ENCODE measurements at places on chromosomes 2 and 18.
A peak's percentile ranks its signal among the peaks of the same experiment; 100 is the strongest.

- H3K4me1 ChIP-seq: no peaks in the 10 kb centered on the region
- H3K27me3 ChIP-seq: no peaks in the 10 kb centered on the region
- no peak overlapping the region for H3K27ac ChIP-seq
- H3K36me3 ChIP-seq: no peaks in the 10 kb centered on the region
- no peak overlapping the region for H3K4me3 ChIP-seq
These were observed 60.5 kb downstream of the DSEL start for GRCh38 chr18:67455890-67456501.

DNA sequence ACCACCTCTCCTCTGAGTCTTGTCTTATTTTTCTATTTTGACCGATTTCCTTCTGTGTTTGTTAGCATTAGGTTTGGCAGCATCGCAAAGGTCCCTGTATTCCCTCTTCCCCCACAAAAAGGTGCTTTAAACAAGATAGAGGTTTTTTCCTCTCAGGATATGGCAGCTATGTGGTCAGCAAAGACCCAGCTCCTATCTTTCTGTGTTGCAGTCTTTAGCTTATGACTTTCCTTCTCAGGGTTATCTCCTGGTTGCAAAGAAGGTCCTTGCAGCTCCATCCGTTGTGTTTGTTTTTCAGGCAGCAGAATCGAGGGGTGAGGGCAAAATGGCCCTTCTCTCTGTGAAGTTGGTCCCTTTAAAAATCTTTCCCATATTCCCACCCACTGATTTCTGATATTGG, 38.4 kb downstream of the GALNT1 start:
- H3K36me3 ChIP-seq: no peaks in the 10 kb centered on the region
- H3K4me3 ChIP-seq: no peak overlapping the region
- H3K27ac ChIP-seq: no peak overlapping the region
- no peak for DNase-seq
- no peaks in the 10 kb centered on the region for H3K27me3 ChIP-seq
- H3K4me1 ChIP-seq: peaks cover 58% of the 10 kb centered on the region

- H3K27me3 ChIP-seq: no peaks in the 10 kb centered on the region
- DNase-seq: no peak
- H3K4me3 ChIP-seq: no peak overlapping the region
- H3K36me3 ChIP-seq: no peaks in the 10 kb centered on the region
- H3K27ac ChIP-seq: no peak overlapping the region
These were observed 3.0 kb upstream of the ATP6V1B1 start for GRCh38 chr2:70932631-70933230.

DNA sequence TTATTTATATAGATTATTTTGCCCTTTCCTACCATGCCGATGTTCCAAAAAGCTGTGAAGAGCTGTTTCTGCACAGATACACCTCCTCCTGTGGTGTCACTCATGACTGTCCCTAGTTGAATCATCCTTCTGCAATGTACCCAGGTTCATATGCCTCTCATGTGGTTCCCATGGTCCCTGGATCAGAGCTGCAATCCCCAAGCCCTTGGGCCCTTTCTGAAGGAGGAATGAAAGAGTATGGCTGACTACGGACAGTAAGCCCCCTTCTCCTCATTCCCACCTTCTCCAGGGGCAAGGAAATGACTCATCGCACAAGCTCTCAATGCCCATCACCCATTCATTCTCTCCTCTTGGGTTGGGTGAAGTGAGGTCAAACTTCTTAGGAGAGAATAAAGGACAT, 63.9 kb upstream of the ACVR1 start:
- H3K4me3 ChIP-seq: no peak overlapping the region
- H3K27me3 ChIP-seq: no peaks in the 10 kb centered on the region
- H3K27ac ChIP-seq: no peak overlapping the region
- no peaks in the 10 kb centered on the region for H3K36me3 ChIP-seq

GRCh38 chr2:42757981-42758740, 5.8 kb downstream of the OXER1 start:
- no peak overlapping the region for H3K4me3 ChIP-seq
- no peak for DNase-seq
- no peaks in the 10 kb centered on the region for H3K36me3 ChIP-seq
- H3K4me1 ChIP-seq: peaks cover 12% of the 10 kb centered on the region
- no peaks in the 10 kb centered on the region for H3K27me3 ChIP-seq

- peaks cover 14% of the 10 kb centered on the region for H3K4me1 ChIP-seq
- no peak overlapping the region for H3K27ac ChIP-seq
- no peak overlapping the region for H3K4me3 ChIP-seq
- DNase-seq: no peak
These were observed 98.2 kb upstream of the EPAS1 start for GRCh38 chr2:46198966-46199365.

DNA sequence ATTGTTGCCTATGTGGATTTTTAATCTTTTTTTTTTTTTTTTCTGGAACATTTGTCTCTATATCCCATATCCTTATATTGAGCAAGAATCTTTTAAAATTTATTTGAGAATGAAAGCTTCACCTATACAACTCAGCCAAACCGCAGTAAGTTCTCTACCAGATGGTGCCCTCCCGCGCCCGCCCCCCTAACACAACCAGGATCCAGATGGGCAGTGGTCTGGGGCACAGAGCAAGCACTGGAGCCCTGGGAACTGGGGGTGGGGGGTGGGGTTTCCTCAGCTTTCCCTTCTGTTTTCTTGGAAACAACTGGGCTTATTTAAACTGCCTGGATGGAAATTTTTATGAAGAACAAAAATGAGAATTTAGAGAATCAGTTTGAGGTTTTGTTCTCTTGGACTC, 74.6 kb downstream of the ACAA2 start:
- H3K27me3 ChIP-seq: no peaks in the 10 kb centered on the region
- H3K27ac ChIP-seq: no peak overlapping the region
- H3K36me3 ChIP-seq: no peaks in the 10 kb centered on the region
- H3K4me1 ChIP-seq: peaks cover 7% of the 10 kb centered on the region

DNA sequence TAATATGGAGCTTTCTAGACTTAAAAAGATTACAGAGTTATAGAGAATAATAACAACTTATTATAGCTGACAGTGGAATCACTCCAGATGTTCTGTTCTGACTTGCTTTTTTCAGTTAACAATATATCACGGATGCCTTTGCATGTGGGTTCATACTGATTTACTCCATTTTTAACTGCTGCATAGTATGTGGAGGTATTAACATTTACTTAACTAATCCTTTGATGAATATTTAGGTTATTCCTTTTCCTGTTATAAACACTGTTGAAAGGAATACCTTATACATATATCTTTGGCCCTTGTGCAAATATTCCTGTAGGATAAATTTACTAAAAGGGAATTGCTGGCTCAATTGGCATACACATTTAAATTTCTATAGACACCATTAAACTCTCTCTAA, 33.1 kb upstream of the ZFP36L2 start:
- H3K27ac ChIP-seq: no peak overlapping the region
- H3K4me3 ChIP-seq: no peak overlapping the region
- peaks cover 10% of the 10 kb centered on the region for H3K4me1 ChIP-seq
- no peaks in the 10 kb centered on the region for H3K27me3 ChIP-seq
- DNase-seq: no peak

- no peak overlapping the region for H3K4me3 ChIP-seq
- no peaks in the 10 kb centered on the region for H3K27me3 ChIP-seq
- no peak overlapping the region for H3K27ac ChIP-seq
- peaks cover 76% of the 10 kb centered on the region for H3K4me1 ChIP-seq
These were observed 25.1 kb downstream of the MEIS1 start for GRCh38 chr2:66460031-66460430.

DNA sequence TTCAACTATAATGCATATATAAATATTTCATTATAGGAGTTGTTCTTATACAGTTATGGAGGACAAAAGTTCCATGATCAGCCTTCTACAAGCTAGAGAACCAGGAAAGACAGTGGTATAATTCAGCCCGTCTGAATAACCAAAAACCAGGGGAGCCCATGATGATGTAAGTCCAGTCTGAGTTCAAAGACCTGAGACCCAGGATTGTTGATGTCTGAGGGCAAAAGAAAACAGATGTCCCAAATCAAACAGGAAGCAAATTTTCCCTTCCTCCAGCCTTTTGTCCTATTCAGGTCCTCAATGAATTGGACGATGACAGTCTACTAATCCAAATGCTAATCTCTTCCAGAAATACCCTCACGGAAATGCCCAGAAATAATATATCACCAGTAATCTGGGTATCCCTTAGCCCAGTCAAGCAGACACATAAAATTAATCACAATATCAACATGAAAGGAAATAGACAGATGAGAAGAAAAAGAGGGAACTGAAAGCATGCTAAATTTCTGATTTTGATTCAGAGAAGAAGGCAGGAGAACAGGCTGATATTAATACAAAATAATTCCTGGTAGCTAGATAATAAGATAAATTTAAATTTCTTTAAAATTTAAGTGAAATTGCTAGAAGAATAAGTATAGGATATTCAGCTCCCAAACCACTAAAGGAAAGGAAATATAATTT, 255.6 kb upstream of the CTAGE1 start:
- no peaks in the 10 kb centered on the region for H3K4me1 ChIP-seq
- H3K27ac ChIP-seq: no peak overlapping the region
- DNase-seq: no peak
- no peaks in the 10 kb centered on the region for H3K36me3 ChIP-seq
- no peak overlapping the region for H3K4me3 ChIP-seq
- no peaks in the 10 kb centered on the region for H3K27me3 ChIP-seq

- H3K4me3 ChIP-seq: no peak overlapping the region
- peaks cover 3% of the 10 kb centered on the region for H3K4me1 ChIP-seq
- no peak for DNase-seq
- no peaks in the 10 kb centered on the region for H3K27me3 ChIP-seq
- no peak overlapping the region for H3K27ac ChIP-seq
- no peaks in the 10 kb centered on the region for H3K36me3 ChIP-seq
These were observed 105.4 kb downstream of the DYM start for GRCh38 chr18:49355028-49355427.

DNA sequence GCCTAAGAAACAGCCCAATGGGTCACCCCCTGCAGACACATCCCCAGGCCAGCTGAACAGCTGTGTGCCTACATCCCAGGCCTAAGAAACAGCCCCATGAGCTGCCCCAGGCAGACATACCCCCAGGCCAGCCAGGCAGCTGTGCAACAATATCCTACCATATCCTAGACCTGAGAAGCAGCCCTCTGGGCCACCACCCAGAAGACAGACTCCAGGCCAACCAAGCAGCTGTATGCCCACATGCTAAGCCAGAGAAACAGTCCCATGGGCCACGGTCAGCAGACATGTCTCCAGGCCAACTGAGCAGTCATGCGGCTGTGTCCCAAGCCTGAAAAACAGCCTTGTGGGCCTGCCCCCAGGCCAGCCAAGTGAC, 205.5 kb downstream of the ATAD2B start:
- no peak overlapping the region for H3K4me3 ChIP-seq
- no peak for DNase-seq
- no peaks in the 10 kb centered on the region for H3K27me3 ChIP-seq
- no peaks in the 10 kb centered on the region for H3K36me3 ChIP-seq

DNA sequence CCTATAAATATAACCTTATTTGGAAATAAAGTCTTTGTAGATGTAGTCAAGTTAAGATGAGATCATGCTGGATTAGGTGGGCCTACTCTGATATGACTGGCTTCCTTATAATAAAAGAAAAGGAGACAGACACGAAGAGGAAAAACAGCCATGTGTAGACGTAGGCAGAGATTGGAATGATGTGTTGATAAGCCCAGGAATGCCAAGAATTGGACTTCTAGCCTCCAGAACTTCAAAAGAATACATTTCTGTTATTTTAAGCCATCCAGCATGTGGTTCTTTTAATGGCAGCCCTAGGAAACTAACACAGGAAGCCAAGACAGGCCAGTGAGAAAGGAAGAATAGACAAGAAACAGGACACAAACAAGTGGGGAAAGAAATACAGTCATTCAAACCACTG, 68.6 kb downstream of the NYAP2 start:
- H3K36me3 ChIP-seq: no peaks in the 10 kb centered on the region

DNA sequence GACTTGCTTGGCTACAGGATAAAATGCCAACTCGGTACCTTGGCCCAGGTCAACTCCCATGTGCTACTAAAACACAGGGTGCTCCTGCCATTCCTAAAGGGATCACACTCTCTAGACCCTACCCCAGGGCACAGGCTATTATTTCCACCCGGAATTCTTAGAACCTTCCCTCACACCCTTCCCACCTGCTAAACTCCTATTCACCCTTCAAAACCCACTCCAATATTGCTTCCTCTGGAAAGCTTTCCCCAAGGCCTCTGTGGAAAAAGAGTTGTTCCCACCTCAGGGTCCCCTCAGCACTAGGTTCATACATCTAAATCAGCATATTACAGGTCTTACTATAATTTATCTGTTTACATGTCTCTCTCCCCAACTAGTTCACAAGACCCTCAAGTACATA, 75.0 kb upstream of the TANC1 start:
- H3K4me1 ChIP-seq: peaks cover 16% of the 10 kb centered on the region
- DNase-seq: no peak
- H3K27ac ChIP-seq: peak overlapping the region; percentile 43
- no peaks in the 10 kb centered on the region for H3K27me3 ChIP-seq
- H3K36me3 ChIP-seq: no peaks in the 10 kb centered on the region
- H3K4me3 ChIP-seq: no peak overlapping the region

DNA sequence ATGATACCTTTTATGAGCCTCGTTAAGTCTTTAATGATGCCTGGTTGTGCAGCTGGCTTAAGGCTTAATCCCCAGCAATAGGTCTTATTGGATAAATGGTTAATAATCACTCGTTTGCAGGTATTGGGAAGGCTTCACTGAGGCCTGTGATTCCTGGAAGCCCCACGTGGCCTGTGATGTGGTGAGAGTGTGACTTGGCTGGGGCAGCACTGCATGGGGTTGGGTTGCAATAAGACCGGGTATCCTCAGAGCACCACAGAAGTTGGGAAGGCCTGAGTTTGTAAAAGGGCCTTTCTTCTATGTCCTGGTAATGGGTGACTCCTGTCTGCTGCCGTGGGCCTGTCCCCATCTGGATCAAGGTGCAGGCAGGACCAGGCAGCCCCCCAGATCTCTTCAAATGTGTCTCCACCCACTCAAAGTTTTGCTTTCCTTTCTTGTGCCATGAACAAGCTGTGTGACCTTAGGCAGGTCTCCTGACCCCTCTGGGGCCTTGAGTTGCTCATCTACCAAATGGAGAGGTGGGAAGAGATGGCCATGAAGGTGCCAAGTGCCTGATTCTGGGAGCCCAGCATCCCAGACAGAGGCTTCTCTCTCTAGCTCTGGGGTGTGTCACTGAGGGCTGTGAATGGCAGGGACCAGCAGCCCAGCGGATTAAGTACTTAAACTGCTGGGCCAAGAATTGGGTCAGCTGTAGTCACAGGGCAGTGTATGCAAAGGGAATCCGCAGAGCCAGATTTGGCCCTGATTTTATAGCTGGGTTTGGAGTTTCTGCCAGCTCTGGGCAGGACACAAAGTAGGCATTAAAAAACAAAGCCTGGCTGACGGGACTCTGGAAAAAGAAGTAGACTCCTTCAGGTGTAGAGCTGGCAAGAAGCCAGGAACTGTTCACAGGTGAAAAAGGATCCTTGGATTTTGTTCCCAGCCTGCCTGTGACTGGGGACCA, 24.4 kb downstream of the LBH start:
- H3K4me1 ChIP-seq: peaks cover 44% of the 10 kb centered on the region
- H3K27ac ChIP-seq: peak overlapping the region; percentile 28
- DNase-seq: no peak
- no peaks in the 10 kb centered on the region for H3K27me3 ChIP-seq
- H3K36me3 ChIP-seq: peaks cover 10% of the 10 kb centered on the region

- no peaks in the 10 kb centered on the region for H3K36me3 ChIP-seq
- H3K4me1 ChIP-seq: no peaks in the 10 kb centered on the region
- no peak for DNase-seq
These were observed 926.8 kb upstream of the SLC39A10 start for GRCh38 chr2:194730266-194730665.
